ENCODE measurements at places on chromosomes 1 and 21. TPM values are rescaled to one million over a fixed set of nuclear protein-coding genes. Genes with fewer than 3 reads are reported as not detected.

RGS8 gene
- not detected for total RNA-seq

- peak; percentile 40 for DNase-seq
These were observed 8.0 kb downstream of the S1PR1 start for GRCh38 chr1:101244842-101245241.

GRCh38 chr1:8473121-8473875, 155.4 kb downstream of the SLC45A1 start:
- no peak for DNase-seq

BTBD19 gene
- 7.0 TPM for total RNA-seq

Data from dermis blood vessel endothelial cell (primary cell).